Muscle of back (tissue), 13 donors: ENCODE measurements at places on chromosomes 13 and 19.

GRCh38 chr19:38071647-38072046 lies 152.4 kb downstream of the DPF1 start:
- no peak for DNase-seq

DNA sequence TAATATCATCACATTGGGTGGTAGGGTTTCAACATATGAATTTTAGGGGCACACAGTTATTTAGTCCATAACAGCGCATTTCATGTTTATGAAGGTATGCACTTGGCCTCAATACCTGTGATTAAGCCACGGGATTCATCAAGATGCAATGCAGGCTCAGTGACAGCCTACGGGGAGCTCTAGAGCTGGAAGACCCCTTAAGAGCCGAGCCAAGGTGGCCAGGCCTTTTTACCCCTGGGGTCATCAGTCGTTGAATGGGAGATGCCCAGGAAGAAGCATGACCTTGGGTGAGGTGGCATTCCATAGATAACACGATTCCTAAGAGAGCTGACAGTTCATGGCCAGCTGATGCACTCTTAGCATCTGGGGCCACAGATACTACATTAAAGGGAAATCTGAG lies 380.0 kb downstream of the ZNF536 start:
- no peak for DNase-seq

DNA sequence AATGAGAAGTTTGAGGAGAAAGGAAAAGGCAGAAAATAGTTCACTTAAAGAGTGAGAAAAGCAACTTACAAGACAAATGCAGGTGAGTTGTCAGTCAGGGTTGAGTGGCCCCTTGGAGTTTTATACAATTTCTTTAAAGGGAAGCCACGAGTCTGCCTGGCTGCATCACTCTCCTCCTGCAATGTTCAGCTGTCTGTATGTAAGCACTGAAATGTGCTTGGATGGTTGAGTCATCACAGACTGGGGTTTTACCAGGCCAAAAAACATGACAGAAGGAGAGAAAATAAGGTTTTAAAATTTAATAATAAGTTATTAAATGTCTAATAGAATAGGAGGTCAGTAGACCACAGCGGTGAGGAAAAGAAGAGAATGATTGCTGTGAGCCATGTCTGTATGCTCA lies 51.0 kb upstream of the FGF14 start:
- no peak for DNase-seq

DNA sequence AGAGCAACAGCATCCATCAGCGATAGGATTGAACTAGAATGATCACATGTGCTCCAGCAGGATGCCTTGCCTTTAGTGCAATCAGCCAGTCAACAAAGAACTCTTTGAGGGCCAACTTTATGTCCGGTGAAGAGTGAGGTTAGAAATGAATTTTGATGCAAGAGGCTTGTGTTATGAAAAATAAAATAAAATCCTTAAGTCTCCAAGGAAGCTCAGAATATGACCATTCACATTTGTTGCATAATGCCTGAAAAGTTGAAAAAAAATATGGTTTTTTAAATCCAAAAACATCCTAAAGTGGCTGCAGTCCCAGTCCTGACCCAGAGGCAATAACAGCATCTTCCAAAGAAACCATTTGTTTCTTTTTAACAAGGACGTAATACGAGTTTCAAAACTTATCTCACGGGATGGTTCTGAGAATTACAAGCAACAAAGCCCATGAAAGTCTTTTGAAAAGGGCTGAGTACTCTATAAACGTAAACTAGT lies 61.3 kb downstream of the DCLK1 start:
- peak; percentile 94 for DNase-seq

- DNase-seq, result no peak
These were observed 1773.8 kb downstream of the PCDH9 start for GRCh38 chr13:65456150-65456912.

DNA sequence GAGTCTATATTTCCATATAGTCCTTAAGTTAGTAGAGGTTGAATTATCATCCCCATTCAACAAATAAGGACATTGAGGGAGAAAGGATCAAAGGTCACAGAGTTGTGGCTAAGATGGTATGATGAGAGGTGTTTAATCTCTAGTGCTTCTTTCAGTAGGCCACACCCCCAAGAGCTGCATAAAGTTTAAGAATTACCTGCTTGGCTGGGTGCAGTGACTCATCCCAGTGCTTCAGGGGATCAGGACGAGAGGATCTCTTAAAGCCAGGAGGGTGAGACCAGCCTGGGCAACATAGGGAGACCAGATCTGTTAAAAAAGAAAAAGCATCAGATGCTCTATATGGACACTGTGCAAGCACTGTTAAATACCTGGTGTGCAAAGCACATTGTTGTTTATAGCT lies 560.0 kb upstream of the KLHL1 start:
- no peak for DNase-seq

DNA sequence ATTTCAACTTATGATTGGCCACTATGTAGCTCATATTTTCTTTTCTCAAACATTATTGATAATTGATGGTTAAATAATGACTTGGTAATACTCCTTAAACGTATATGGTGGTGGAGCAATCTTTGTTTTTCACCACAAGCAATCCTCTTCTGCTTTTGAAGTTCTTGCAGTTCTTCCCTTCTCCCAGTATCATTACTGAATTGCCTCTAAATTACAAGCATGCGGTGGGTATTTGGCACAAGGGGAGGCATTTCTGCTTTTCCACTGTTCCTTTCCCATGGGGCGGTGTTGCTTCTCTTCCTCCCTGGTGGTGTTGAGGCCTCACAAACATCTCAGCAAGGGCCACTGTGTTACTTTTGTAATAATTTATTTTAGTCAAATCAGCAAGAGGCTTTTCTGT lies 234.4 kb upstream of the RXFP2 start:
- no peak for DNase-seq

GRCh38 chr13:66532146-66532545 lies 698.0 kb downstream of the PCDH9 start:
- DNase-seq, result no peak

- peak; percentile 86 for DNase-seq
These were observed 136.3 kb upstream of the SERP2 start for GRCh38 chr13:44237276-44237767.
